NCI-H69 (cell line): ENCODE measurements at places on chromosomes 5 and 9.

DNA sequence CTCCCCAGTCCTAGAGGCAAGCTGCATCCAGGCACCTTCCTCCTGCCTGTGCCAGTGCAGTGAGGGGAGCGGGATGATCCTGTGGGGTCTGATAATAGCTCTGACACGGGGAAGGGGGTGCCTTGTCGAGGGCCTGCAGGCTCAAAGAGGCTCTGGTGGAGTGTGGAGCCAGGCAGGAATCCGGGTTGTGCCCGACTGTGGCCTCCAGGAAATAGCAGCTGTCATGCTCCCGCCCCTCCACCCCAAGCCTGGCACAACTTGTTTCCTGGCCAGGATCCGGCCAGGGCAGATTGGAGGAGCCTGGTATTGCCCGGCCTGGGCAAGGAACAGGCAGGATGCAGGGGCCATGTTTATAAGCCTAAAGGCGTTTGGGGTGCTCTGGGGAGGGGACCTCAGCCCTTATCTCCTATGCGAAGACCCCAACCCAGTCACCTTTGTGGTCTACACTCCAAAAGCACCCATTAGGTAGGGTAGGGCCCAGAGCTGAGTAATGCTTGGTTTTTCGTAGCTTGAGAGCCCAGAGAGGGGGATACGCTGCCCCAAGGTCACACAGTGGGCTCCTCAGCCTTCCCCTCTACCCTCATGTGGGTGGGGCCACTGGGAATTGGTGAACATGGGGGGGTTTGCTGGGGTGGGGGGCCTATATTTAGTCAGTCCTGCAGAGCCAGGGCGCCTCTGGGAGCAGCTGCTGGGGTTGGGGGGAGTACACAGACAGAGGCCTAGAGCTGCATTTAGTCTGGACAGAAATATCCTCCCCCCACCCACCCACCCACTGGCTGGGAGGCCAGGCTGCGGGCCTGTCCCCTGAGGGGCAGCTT lies 12.2 kb downstream of the CXXC5 start:
- DNase-seq = peak; percentile 52

- no peak for DNase-seq
Measured at GRCh38 chr5:143564417-143564816, 160.9 kb upstream of the NR3C1 start.

- DNase-seq = no peak
Measured at GRCh38 chr9:120934281-120934680, 7.7 kb upstream of the TRAF1 start.

DNA sequence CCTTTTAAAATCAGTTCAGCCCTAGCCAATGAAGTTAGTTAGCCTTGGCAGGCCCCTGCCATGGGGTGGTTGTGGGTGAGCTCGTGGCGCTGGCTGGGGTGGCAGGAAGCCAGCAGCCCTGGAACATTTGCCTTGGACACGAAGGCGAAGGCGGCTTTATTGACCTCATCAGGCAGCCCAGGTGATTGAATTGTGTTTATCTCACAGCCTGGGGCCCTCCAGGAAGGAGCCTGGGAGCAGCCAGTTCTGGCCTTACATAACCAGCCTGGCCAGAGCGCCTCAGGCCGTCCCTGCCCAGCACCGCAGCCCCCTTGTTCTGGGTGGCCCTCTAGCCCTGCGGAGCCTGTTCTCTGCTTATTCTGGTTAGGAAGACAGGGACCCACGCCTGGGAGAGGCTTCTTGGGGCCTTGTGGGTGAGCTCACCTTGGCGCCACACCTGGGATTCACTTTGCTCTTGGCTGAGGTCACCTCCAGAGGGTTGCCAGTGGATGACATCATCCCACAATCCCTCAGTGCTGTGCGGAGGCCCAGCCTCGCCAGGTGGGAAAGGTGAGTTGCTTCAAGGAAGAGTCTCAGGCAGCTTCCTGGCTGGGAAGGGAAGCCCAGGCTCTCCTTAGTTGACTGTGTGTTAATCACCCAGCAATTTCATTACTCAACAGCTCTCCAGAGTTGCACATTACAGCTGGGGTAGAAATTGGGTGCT lies 54.4 kb upstream of the RPL26L1 start:
- DNase-seq = peak; percentile 87

GRCh38 chr5:77841616-77842015 lies 65.5 kb upstream of the TBCA start:
- DNase-seq = no peak

- no peak for DNase-seq
Measured at GRCh38 chr9:27659571-27659970, 86.3 kb upstream of the C9orf72 start.

- no peak for DNase-seq
Measured at GRCh38 chr5:135650081-135650480, 71.3 kb upstream of the CXCL14 start.

DNA sequence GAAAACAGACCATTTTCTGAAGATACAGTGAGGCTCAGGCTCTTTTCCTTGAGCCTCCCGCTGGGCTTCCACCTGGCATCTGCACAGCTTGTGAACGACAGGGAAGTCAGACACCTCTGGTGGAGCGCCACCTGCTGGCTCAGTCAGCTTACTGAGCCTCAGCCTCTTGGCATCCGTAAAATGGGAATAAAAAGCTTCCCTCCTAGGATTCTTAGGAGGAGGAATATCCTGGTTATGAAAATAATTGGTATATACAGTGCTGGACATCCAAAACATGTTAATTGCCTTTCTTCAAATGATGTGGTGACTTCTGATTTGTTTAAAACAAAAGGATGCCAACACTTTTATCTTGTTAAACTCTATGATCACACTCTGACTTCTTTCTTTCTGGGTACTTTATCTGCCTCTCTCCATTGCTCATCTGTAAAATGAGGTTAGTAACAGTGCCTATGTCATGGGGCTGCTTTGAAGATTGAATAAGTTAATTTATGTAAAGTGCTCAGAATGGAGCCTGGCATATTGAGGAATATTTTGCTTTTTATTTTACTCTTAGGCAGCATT lies 67.5 kb downstream of the MAMDC2 start:
- DNase-seq = peak; percentile 96

- DNase-seq = no peak
Measured at GRCh38 chr5:91521334-91521733, 138.2 kb upstream of the ARRDC3 start.

DNA sequence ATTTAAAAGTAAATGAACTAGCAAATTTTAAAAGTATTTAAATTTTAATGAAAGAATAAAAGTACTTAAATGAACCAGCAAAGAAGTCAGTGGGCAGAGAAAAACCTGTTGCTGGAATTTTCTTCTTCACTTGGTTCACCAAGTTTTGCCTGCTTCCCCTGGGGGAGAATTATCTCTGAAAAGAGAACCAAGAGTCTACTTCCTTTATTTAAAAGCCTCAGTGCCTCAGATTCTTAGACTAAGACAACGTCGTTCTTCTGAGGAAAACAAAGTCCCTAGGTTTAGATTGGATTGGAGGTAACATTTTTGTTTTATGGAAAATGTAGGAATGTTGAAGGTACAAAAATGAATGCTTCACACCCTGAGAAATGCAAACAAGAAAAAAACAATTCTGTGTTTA lies 7.4 kb upstream of the KLF4 start:
- DNase-seq = no peak
